ENCODE measurements at places on chromosomes 6 and 20.

GRCh38 chr6:150600010-150600300 lies 270 bp downstream of the PLEKHG1 start:
- DNase-seq = no peak

DNA sequence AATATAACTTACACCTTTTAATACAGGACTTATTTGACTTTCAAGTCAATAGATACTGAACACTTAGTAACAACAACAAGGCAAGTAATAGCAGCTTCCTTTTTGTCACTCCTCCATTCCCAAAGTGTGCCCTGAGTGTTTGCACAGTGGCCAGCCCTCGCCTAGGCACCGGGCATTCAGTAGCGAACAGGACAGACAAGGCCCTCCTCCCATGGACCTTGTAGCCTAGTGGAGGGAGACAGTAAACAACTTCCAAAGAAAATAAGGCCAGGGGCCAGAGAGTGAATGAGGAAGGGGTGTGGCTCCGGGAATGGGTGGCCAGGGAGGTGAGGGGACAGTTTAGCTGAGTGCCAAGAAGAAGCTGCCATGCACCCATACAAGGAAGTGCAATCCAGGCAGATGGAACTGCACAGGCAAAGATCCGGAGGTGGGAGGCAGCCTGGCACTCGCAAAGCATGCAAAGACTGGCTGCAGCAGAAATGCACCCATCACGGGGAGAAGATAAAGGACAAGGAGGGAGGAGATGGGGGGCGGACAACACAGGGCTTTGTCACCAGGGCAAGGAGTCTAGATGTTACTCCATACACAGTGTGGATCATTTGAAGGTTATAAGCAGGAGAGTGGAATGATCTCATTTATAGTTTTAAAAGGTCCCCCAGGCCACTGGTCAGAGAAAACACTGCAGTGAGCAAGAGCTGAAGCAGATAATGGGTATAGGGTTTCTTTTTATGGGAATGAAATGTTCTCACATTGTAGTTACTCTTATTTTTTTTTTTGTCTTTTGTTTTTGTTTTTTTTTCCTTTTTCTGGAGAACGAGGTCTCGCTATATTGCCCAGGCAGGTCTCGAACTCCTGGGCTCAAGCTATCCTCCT lies 32.2 kb downstream of the ATP9A start:
- DNase-seq = no peak

GRCh38 chr6:6006428-6007365 lies at the start of gene NRN1:
Gene NRN1 (minus strand): TSS chr6:6006925. CDS start chr6:6006749, 176 bp downstream.
- no peak for DNase-seq

DNA sequence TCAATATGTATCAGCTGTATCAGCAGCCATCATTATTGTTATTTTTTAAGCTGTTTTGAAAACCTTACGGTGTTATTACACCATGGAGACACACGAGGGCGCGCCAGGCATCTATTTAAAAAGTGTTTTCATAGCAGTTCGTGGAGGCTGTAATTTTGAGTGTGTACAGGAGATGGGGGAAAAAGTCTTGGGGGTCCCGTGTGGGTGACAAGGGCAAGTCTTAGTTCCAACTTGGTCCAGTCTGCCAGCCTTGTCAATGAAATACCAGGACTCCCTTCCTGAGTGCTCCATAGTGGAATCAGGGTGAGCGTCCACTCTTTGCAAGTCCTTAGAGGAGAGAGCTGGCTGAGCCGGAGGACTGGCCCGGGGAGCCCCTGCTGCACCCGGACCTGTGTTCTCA lies 43.3 kb downstream of the SLC2A10 start:
- DNase-seq = peak; percentile 20

DNA sequence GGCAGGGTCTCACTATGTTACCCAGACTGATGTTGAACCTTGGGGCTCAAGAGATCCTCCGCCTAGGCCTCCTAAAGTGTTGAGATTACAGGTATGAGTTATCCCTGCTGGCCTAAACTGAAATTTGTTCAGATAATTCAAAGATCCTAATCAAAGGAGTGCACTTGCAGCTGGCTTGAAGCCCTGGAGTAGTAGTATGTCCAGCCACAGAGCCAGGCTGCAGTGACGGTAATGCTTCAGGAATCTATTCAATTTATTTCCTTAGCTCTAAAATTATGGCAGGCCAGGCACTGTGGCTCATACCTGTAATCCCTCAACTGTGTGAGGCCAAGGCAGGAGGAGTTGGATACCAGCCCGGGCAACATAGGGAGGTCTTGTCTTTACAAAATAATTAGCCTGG lies 1.4 kb upstream of the DDX43 start:
- no peak for DNase-seq

- DNase-seq = no peak
Measured at GRCh38 chr6:14119784-14120183, 2.2 kb downstream of the CD83 start.

All from stimulated activated CD8-positive, alpha-beta memory T cell treated with anti-CD3 and anti-CD28 coated beads, Interleukin-7, amount 100 ng/mL, for 1 hour (primary cell).